ENCODE measurements at places on chromosomes 1 and 21.

- DNase-seq, result peak; percentile 38
Observed at GRCh38 chr1:25797939-25798338, 2.1 kb upstream of the SELENON start.

- no peak for DNase-seq
Observed at GRCh38 chr1:54152696-54153095, at the start of gene CDCP2. CDCP2 (minus strand) TSS chr1:54153000; CDS start chr1:54152922, 78 bp downstream.

DNA sequence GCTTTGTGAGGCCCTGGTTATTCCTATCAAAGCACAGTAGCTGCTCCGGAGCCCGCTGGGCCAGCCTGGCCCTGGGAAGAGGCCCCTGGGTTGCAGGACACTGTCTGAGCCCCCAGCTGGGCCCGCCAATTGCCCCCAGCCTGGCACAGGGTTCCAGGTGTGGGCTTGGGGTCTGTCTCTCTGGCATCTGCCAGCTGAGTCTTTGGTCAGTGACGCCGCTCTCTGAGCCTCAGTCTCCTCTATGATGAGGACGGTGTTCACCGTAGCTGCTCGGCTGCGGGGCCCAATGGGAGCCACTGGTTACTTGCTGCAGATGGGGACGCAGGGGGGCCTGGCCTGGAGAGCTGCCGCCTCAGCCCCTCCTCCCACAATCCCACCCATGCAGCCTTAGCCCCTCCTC, 41.0 kb downstream of the TP73 start:
- DNase-seq, result no peak

- DNase-seq, result no peak
Observed at GRCh38 chr21:26553898-26554297, 19.2 kb downstream of the CYYR1 start.

- DNase-seq, result no peak
Observed at GRCh38 chr21:44374601-44375280, 21.3 kb downstream of the TRPM2 start.

DNA sequence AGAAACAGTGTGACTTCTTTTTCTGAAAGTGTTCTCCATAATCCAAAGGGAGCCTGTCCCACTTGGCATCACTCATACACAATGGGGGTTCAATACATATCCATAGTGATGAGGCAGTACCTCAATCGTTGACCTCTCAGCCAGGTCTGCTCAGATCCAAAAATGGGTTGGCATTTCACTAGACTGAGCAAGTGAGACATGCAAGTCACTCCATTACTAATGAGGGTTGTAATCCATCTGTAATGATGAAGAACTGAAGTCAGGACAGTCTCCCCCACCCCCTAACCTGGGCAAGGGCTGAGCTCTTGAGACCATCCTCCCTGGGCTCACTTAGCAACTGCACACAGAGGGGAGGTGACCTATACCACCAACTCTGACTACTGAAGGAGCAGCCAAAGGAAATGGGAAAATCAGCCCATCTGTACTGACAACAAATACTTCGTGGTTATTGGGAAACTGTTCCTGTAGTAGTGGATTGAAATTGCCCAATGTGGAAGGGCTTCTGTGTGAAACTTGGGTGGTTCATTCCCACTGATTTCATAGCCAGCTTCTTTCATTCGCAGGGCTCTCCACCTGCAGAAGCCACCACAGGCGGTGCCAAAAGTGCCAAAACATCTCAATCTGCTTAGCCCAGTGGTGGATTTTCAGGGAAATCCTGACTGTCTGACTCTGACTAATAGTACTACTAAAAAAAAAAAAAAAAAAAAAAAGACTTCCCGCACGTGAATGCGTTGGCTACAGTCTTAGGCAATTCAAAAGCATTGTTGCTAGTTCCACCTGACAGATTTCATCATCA, 5.0 kb downstream of the NGF start:
- no peak for DNase-seq

GRCh38 chr1:34846265-34846664, 13.3 kb downstream of the SMIM12 start:
- no peak for DNase-seq

DNA sequence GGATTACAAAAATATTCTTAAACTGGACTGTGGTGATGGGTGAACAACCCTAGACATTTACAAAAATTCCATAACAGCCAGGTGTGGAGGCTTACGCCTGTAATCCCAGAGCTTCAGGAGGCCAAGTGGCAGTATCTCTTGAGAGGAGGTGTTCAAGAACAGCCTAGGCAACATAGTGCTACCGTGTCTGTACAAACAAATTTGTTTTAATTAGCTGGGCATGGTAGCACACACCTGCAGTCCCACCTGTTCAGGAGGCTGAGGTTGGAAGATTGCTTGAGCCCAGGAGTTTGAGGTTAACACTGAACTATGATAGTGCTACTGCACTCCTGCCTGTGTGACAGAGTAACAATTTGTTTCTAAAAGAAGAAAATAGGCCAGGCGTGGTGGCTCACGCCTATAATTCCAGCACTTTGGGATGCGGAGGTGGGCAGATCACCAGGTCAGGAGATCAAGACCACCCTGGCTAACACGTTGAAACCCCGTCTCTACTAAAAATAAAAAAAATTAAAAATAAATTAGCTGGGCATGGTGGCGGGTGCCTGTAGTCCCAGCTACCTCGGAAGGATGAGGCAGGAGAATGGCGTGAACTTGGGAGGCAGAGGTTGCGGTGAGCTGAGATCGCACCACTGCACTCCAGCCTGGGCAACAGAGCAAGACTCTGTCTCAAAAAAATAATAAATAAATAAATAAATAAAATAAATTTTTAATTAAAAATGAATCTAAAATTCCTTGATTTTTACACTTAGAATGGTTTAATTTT, 37.1 kb downstream of the ARID4B start:
- no peak for DNase-seq

DNA sequence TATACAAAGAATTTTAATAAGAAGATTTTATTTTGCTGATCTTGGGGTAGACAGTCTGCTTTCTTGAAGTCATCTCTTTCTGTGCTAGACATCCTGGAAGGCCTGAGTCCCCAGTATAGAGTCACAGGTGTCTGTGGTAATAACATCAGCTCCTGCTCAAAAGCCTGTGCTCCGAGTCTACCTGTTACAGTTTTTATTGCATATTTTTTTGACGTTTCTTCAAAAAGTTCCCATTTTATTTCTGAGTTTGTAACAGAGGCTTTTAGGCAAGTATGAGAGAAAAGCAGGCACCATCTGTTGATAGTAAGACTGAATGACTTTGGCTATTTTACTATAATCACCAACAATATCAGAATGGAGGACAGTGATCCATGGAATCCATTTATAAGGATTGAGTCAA, 58.0 kb upstream of the WDR26 start:
- no peak for DNase-seq

DNA sequence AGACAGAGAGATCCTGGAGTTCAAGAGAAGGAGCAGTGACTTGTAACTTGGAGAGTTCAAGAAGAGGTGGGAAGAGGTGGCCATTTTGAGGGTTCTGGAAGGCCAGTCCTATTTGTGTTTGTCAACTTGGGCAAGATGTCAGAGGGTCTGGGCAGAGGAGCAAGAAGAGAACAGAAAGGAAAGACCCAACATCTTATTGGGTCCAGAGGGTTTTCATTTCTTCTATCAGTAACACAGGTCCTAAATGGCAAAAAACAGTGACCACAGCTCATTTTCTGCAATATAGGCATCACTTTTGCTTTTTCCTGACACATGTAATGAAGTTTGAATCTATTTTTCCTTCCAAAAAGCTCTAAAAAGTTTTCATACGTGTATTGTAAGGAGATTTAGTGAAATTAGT, 38.3 kb upstream of the MAP10 start:
- DNase-seq, result no peak

- DNase-seq, result no peak
Observed at GRCh38 chr1:110186558-110186957, 23.6 kb upstream of the KCNC4 start.

GRCh38 chr1:8825985-8826481, 8.6 kb upstream of the RERE start:
- DNase-seq, result no peak

DNA sequence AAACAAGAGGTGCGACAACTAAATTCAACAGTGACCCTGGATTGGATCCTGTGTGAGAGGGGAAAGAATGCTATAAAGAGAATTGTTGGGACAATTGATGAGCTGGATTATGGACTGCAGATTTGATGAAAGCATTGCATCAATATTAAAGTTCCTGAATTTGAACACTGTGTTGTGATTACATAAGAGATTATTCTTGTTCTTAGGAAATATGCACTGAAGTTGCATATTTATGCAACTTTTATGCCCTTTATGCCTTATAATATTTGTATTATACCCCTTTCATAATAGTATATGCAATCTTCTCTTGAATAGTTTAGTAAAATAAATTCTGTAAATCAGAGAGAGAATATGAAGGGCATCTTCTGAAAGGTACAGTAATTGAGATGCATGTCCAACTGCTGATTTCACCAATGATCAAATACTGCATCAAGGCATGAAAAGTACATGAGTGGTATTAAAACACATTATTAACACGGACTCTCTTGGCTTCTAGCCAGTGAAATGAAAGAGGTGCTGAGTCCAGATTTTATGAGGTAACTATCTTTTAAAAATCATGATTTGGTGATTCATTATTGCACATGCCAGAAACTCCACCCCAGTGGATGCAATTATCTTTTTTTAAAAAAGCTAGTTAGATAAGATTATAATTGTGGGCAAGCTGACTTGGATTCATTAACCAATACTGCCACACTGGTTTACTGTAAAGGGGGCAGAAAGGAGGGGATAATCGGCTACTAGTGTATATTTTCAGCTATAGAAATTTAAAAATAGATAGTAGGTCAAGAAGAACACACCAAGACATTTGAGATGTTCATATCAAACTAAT, 19.9 kb upstream of the LPAR3 start:
- DNase-seq, result no peak

GRCh38 chr21:18744840-18745239, 341.3 kb upstream of the TMPRSS15 start:
- no peak for DNase-seq

DNA sequence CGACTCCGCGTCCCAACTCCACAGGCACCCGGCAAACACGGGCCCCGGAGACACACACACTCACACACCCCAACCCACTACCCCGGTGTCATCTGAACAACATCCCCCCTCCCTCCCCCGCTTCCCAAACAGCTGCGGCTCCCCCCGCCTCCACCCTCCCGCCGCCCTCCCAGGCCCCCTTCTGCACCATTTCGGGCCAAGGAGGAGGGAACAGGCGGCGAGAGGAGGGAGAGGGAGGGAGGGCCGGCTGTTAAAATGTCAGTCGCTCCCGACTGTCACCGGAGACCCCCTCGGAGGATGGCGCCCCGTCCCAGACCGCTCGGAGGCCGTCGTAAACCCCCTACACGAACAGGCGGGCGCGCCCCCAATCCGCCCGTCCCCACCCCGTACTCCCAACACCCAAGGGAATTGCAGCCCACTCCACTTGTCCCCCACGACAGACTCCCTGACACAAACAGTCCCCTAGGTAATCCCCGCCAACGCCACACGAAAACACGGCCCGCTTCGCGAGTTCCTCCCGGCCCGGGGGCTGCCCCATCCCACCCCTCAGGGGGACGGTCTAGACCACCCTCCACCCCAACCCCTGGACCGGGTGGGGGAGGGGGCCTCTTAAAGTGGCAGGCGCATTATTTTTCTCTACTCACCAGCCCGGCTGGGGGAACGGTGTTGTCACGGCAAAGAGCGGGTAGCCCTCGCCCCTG, 583 bp downstream of the MEF2D start:
- DNase-seq, result peak; percentile 57

DNA sequence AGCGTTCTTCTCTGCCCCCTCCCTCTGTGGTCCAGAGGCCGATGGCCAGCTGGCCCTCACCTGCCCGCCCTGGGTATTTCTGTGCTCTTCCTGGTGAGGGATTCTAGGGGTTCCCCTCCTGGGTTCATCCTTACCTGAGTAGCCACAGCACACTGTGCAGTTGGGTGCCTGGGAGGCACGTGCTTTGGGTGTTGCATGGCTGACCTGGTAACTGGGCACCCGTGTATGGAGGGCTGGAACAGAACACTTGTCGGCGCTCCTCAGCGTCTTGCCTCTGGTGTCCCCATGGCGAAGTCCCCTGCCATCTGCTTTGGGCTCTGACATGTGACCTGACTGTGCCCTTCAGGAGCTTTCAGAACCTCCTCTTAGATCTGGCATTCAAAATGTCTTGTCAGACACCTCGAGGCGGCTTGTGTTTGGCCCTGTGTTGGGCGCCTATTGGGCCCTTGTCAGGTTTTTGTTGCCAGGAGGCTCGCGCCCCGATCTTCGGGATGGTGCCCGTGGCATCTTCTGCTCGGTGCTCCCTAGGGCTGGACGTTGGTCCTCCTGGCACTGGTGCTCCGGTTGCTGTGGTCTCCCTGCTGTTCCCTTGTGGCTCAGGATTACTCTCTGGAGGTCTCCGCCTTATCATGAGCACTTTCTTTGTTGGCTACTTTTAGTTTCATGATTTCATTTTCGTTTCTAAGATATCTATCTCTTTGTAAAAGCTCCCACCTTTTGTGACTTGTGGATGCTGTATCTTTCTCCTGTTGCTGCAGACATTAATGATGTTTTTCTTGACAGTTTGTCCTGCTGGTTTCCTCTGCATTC, 28.5 kb downstream of the SKI start:
- DNase-seq, result peak; percentile 36

- DNase-seq, result peak; percentile 65
Observed at GRCh38 chr1:202343652-202344349, 2.1 kb upstream of the UBE2T start.

DNA sequence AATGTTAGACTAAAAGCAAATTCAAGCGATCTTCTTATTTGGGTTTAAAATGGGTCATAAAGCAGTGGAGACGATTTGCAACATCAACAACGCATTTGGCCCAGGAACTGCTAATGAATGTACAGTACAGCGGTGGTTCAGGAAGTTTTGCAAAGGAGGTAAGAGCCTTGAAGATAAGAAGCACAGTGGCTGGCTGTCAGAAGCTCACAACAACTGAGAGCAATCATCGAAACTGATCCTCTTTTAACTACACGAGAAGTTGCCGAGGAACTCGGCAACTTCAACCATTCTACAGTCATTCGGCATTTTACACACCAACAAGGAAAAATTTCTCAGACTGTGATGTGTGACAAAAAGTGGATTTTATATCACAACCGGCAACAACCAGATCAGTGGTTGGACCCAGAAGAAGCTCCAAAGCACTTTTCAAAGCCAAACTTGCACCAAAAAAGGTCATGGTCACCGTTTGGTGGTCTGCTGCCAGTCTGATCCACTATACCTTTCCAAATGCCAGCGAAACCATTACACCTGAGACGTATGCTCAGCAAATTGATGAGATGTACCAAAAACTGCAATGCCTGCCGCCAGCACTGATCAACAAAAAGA, 47.9 kb downstream of the ASH1L start:
- peak; percentile 33 for DNase-seq

DNA sequence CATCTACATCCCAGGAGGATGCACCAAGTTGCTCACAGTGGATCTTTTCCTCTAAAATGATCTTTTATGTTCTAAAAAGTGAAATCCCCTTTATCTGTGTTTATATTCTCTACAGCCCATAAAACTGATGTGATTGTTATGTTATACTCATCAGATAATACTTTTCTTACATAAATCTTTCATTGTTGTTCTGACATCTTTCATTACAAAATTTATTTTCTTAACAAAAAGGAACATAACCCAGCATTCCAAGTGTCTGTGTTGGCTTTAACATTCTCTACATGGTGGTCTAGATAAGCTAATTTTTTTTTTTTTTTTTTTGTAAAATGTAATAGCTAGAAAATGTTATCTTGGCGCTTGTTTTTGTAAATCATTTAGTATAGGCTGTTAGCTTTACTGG, 8.3 kb upstream of the CACYBP start:
- DNase-seq, result no peak

Measured in CD4-positive, alpha-beta T cell treated with Interleukin-12 subunit alpha and Interleukin-12 subunit beta, for 1 hour (primary cell).